MCF 10A (cell line): ENCODE measurements at places on chromosomes 7 and 10.

DNA sequence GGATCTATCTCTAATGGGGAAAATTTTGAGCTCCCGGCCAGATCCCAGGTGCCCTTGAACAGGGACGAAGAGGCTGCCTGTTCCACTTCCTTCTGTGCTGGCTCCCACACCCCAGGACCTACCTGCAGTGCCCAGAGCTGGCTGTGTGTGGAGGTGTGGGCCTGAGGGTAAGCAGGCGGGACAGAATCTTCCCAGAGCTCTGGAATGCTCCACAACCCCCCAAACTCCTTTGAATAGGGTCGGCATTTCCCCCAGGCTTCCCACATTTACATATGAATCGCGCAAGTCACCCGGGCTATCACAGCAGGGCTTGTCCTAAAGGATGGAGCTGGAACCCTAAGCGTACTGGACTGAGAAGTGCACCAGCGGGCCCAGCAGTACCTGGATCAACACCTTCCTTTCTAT is 95.9 kb downstream of the DNMBP start:
- no peak for DNase-seq
- H3K4me3 ChIP-seq: no peak overlapping the region
- no peak overlapping the region for H3K27ac ChIP-seq
- peaks cover 6% of the 10 kb centered on the region for H3K36me3 ChIP-seq
- peaks cover 11% of the 10 kb centered on the region for H3K4me1 ChIP-seq
- H3K27me3 ChIP-seq: no peaks in the 10 kb centered on the region

DNA sequence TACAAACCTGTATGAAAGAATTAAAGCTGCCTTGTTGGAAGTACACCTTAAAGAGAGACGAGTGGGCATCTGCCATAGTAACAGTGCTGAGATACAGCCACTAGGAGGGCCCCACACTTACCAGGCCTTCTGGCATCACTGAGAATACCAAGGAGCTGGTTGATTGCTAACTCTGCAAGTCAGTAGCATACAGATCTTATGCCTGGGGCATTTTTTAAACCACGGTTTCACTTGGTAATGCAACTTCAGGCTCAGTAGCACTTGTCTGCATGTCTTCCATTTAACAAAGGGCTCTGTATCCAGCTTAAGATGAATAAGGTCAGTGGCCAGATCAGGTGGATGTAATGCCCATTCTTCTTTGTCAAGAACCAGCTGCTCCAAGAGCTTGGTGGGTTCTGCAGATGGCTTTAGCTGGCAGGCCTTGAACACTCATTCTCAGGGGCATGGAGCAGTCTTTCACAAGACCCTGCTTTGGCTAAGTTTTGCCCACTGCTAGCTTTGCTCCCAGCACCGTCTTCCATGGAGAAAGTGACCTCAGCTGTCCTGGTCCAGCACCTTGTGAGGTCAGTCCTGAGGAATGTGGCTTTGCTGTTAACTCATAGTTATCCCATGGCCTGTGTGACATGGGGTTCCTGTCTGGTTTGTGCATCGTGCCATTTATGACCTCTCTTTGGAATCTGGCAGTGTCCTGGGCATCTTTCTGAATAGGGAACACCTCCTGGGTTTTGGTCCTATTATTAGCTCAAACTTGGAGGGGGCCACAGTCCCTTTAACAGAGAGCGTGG is 68.1 kb downstream of the BMPER start:
- DNase-seq: no peak
- no peak overlapping the region for H3K4me3 ChIP-seq
- H3K36me3 ChIP-seq: no peaks in the 10 kb centered on the region
- H3K27me3 ChIP-seq: no peaks in the 10 kb centered on the region
- no peaks in the 10 kb centered on the region for H3K4me1 ChIP-seq

- no peaks in the 10 kb centered on the region for H3K36me3 ChIP-seq
- DNase-seq: peak; percentile 83
- H3K4me1 ChIP-seq: peaks cover 32% of the 10 kb centered on the region
Observed at GRCh38 chr10:31928549-31929260, at the start of gene ARHGAP12. TSS of gene ARHGAP12 (minus strand) at chr10:31928831. CDS start at chr10:31908855, 19,976 bp downstream.

GRCh38 chr10:112247791-112248190 is 35.4 kb upstream of the TECTB start:
- H3K27me3 ChIP-seq: no peaks in the 10 kb centered on the region
- no peaks in the 10 kb centered on the region for H3K36me3 ChIP-seq
- H3K27ac ChIP-seq: no peak overlapping the region
- H3K4me3 ChIP-seq: no peak overlapping the region

DNA sequence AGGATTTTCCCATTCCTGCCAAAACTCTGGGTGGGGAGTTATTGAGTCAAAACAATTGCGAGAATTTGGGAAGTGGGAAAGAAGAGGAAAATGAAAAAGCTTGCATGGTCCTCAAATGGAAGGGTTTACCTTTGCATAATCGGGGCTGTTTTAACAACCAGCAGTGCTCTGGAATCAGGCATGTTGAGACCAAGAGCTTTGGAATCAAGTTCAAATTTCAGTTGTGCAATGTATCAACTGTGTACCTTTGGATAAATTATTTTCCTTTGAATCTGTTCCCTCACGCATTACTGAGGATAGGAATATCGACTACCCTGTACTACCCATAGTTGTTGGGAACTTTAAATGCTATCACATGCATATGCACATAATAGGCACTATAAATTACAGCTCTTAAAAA is 205.5 kb downstream of the JCAD start:
- H3K27me3 ChIP-seq: no peaks in the 10 kb centered on the region
- H3K4me3 ChIP-seq: no peak overlapping the region
- DNase-seq: no peak
- H3K36me3 ChIP-seq: peaks cover 4% of the 10 kb centered on the region

GRCh38 chr7:44093102-44093641 is 10.8 kb upstream of the POLM start:
- DNase-seq: no peak
- H3K4me3 ChIP-seq: no peak overlapping the region
- H3K4me1 ChIP-seq: peaks cover 8% of the 10 kb centered on the region

DNA sequence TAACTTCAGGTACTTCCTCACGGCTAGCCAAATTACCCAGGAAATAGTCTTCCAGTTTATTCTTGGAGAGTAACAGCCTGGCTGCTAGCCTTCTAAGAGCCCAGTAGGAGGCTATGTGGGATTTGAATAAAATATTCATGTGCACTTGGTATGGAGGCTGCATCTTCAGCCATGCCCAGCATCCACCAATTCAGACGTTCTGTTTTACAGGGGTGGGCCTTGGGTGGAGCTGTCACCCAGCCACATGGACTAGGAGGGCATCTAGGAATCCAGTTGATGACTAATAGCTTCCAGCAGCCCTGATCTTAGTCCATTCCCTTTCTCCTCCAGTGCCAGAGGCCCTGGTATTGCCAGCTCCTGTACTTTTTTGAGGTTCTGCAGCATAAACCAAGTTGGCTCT is 66.3 kb upstream of the ZRANB1 start:
- no peaks in the 10 kb centered on the region for H3K4me1 ChIP-seq
- no peak overlapping the region for H3K27ac ChIP-seq
- no peaks in the 10 kb centered on the region for H3K27me3 ChIP-seq
- H3K4me3 ChIP-seq: no peak overlapping the region
- DNase-seq: peak; percentile 57
- H3K36me3 ChIP-seq: no peaks in the 10 kb centered on the region

DNA sequence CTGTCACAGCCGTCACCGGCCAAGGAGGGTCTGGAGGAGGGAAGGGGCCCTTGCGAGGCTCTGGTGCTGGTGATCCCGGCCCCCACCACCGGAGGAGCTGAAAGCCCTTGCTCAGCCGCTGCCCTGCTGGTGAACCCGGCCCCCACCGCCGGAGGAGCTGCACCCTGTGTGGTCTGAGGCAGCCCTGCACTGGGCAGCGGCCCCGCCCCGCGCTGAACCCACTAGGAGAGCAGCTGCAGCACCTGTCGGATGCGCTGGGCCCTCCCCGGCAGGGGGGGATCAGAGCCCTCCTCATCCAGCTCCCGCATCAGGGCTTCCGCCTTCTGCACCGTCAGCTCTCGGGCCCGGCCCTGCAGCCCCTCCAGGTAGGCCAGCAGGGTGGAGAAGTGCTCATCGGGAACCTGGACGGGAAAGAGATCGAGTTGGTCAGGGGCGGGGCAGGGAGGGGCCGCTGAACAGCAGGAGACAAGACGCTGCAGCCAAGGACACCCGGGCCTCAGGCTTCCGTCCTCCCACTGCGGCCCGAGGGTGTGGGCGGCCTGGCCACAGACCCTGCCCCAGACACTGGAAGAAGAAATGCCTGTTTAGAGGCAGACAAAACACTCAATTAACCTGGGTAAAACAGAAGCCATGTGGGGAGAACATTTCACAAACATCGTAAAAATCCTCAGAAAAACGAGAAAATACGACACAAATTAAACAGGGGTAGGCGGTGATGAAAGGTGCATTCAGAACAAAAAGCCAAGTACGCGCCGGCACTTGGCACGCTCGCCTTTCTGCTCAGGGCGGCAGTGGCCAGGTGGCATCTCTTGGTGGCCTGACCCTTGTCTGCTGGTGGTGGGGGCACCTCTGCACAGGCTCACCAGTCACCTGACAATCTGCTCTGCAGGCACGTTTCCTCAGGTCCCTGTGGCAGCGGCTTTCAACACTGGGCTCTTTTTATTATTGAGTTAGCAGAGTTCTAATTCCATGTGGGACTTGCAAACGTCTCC is 14.7 kb downstream of the CYP2W1 start:
- no peak for DNase-seq
- H3K36me3 ChIP-seq: peaks cover 42% of the 10 kb centered on the region
- peaks cover 6% of the 10 kb centered on the region for H3K4me1 ChIP-seq

- no peak overlapping the region for H3K27ac ChIP-seq
- H3K4me3 ChIP-seq: no peak overlapping the region
- H3K27me3 ChIP-seq: no peaks in the 10 kb centered on the region
- H3K4me1 ChIP-seq: no peaks in the 10 kb centered on the region
- DNase-seq: no peak
- H3K36me3 ChIP-seq: no peaks in the 10 kb centered on the region
Observed at GRCh38 chr10:31383810-31384588, 65.0 kb downstream of the ZEB1 start.

DNA sequence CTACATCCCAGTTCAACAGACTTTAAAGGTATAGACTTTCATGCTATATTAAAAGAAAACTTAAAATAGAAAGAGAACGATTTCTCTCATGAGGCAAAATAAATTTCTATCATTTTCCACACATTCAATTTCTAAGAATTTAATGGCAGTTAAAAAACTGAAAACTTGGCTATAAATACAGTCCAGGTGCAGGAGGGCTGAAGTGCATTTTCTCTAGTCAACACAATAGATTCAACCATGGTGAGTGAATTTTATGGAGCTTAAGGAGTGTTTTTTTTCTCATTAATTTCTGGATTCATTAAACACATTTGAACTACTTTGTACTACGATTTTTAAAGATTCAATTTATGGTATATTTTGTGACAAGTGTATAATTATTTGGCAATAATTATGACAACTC is 240.8 kb upstream of the SLC26A5 start:
- H3K4me1 ChIP-seq: no peaks in the 10 kb centered on the region
- H3K4me3 ChIP-seq: no peak overlapping the region
- no peaks in the 10 kb centered on the region for H3K36me3 ChIP-seq
- no peak overlapping the region for H3K27ac ChIP-seq
- DNase-seq: no peak

GRCh38 chr7:128963327-128963757 is 25.6 kb downstream of the IRF5 start:
- H3K4me1 ChIP-seq: peaks cover 24% of the 10 kb centered on the region
- peaks cover 65% of the 10 kb centered on the region for H3K36me3 ChIP-seq
- H3K27me3 ChIP-seq: no peaks in the 10 kb centered on the region
- DNase-seq: no peak
- H3K27ac ChIP-seq: peak overlapping the region; percentile 74

DNA sequence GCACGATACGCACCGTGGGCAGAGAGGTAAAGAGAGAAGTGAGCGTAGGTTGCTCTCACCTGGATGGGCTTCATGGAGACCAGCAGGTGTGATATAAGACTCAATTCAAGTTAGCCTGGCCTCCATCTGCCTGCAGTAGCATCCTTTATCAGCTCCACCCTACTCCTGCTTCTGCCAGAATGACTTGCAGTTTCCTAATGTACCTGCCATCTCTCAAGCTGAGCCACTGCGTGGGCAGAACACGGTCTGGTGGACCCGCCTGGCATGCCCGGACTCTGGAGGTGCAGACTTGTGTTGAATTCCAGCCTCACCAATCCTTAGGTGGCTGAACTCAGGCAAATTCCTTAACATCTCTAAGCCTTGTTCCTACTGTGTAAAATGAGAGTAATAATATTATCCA is 64.3 kb downstream of the STEAP1B start:
- no peak overlapping the region for H3K27ac ChIP-seq
- DNase-seq: no peak
- no peak overlapping the region for H3K4me3 ChIP-seq
- H3K4me1 ChIP-seq: peaks cover 16% of the 10 kb centered on the region
- H3K36me3 ChIP-seq: no peaks in the 10 kb centered on the region

- H3K4me1 ChIP-seq: no peaks in the 10 kb centered on the region
- no peak for DNase-seq
- no peak overlapping the region for H3K27ac ChIP-seq
- H3K4me3 ChIP-seq: no peak overlapping the region
Observed at GRCh38 chr10:43585046-43585445, 10.6 kb upstream of the ZNF239 start.

DNA sequence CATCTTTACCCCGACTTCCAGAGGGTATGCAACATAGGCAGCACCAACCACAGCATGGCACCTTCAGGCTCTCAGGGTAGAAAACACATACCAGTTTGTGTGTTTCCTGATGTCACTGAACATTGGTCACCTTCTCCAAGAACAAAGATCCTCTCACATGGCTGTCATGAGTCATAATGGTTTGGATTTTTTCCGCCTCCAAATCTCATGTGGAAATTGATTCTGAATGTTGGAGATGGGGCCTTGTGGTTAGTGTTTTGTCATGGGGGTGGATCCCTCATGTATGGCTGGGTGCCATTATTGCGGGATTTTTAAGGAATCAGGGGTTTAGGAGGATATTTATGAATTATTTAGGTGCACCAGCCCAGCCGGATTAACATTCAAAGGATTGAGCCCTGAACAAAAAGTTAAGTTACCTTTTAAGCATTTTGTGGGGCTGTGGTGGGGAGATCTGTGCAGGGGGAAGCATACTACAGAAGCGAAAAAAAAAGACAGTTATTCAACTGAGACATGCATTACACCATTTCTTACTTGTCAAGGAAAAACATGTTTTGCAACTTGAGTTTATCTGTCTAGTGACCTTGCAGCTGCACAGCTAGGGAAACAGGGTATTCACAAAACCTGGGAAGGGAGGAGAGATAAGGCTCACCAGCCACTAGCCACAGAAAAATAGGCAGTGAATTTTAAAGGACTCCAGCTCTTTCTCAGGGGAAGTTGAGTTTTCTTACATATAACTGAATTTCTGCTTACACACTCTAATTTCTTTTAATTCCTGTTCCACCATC is 774.1 kb upstream of the AUTS2 start:
- H3K27ac ChIP-seq: no peak overlapping the region
- H3K4me1 ChIP-seq: no peaks in the 10 kb centered on the region
- no peak overlapping the region for H3K4me3 ChIP-seq
- no peak for DNase-seq
- H3K27me3 ChIP-seq: no peaks in the 10 kb centered on the region

GRCh38 chr10:7412237-7412927 is 1.5 kb upstream of the SFMBT2 start:
- H3K4me3 ChIP-seq: no peak overlapping the region
- H3K27ac ChIP-seq: no peak overlapping the region
- peaks cover 1% of the 10 kb centered on the region for H3K27me3 ChIP-seq

- H3K27ac ChIP-seq: no peak overlapping the region
- H3K4me1 ChIP-seq: no peaks in the 10 kb centered on the region
- no peak overlapping the region for H3K4me3 ChIP-seq
- no peaks in the 10 kb centered on the region for H3K36me3 ChIP-seq
- H3K27me3 ChIP-seq: peaks cover 14% of the 10 kb centered on the region
Observed at GRCh38 chr10:125505648-125506047, 177.3 kb downstream of the TEX36 start.
